ENCODE measurements at places on chromosomes 2 and 18.

- DNase-seq, result no peak
Measured at GRCh38 chr2:228613133-228613850, 431.8 kb upstream of the SPHKAP start.

GRCh38 chr2:74957886-74958273, 563 bp upstream of the POLE4 start:
- DNase-seq, result no peak

- no peak for DNase-seq
Measured at GRCh38 chr2:42954227-42954962, 162.0 kb upstream of the HAAO start.

DNA sequence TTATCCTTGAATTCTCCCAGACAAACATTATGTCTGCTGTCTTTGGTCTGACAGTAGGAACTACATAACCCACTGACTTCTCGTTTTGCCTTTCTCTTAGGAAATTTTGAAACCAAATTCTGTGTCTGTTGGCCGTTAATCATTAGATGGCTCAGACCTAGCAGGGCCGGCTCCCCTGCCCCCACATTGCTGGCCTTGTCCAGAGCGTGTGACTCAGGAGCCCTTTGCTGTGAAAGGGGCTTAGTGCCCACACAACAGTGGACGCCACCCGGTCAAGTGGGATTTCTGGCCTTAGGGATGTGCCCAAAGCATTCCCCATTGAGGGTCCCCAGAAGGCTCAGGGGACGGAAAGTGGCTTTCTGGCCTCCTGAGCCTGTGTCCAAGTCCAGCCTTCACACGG, 137.5 kb downstream of the CTIF start:
- no peak for DNase-seq

DNA sequence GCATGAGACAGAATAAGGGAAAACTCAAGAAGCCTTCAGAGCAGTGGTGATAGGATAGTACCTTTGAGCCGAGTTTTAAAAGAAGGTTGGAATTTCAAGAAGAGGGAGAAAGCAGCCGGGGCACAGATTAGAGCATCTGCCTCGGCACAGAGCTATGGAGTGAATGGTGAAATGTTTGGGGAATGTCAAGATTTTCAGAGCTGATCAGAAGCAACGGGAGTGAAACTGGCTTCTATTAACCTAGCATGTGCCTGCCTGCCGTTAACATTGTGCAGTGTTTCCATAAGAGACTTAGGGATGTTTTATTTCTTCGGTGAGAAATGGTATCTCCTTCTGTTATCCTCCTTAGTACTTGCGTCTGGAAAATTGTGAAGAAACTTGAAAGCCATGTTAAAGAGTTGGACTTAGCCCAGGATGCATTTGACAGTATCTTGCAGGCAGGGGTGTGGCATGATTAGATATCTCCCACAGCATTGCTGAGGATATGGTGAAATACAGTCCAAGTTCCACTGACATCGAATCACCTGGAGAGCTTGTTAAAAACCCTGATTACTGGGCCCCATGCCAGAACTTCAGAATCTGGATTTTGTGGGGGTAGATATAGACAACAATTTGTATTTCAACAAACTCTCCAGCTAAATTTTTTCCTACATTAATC, 96.8 kb upstream of the PPP1CB start:
- no peak for DNase-seq

DNA sequence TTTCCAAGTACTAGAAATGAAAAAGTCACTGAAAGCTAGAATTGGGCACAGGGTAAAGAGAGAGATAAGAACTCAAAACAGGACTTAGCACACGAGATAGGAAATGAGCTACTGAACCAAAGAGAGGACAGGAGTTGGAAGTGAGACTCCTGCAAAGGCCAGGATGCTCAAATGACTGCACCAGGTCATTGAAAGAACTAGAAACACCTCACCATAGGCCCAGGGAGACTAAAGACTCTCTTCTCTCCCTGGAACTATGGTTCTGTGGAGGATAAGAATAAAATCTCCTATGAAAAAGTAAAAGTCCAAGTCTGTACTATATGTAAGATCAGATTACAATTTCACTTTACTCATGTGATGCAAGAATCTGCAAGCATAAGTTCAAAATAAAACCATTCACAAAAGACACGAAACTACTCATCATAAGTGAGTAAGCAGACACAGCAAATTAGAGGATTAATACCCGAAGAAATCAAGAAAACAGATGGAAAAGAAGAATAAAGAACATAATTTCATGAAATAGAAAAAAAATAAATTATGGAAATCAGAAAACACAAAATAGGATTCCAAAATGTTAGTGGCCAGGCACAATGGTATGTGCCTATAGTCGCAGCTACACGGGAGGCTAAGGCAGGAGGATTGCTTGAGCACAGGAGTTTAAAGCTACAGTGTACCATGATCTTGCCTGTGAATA, 6.5 kb downstream of the NBAS start:
- no peak for DNase-seq

GRCh38 chr2:162613839-162614238, 224.7 kb downstream of the KCNH7 start:
- DNase-seq, result no peak

GRCh38 chr18:59005262-59005661, 134.4 kb upstream of the SEC11C start:
- no peak for DNase-seq

DNA sequence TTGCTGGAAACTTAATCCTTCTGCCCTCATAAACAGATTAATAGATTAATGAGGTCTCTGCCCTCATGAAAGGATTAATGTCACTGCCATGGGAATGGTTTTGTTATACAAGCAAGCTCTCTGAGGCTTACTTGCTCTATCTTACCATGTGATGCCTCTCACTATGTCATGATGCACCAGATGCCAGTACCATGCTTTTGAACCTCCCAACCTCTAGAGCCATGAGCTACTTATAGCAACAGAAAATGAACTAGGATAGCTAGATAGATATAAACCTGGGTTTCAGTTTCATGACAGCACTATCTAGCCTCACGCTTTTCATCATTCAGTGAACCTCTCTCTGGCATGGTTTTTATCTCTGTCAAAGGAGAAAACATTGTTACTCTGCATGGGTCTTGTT, 371.6 kb upstream of the LRP1B start:
- no peak for DNase-seq

GRCh38 chr2:38080346-38080745, 4.4 kb upstream of the CYP1B1 start:
- no peak for DNase-seq

DNA sequence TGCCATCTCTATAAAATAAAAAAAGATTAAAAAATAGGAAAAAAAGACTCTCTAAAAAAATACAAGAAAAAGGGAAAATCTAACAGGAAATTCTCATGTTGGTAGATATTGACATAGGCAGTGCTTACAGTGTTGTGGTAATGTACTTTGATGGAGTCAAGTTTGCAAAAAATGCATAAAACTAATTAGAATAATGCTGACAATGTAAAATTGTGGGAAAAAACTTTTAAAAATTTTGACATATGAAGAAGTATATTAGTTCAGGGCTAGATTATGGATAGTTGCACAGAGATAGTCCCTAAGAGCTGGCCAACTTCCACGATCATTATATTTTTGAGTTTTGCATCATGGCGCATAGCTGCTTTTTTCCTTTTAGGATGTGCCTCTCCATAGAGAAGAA, 72.7 kb downstream of the GBX2 start:
- DNase-seq, result no peak

DNA sequence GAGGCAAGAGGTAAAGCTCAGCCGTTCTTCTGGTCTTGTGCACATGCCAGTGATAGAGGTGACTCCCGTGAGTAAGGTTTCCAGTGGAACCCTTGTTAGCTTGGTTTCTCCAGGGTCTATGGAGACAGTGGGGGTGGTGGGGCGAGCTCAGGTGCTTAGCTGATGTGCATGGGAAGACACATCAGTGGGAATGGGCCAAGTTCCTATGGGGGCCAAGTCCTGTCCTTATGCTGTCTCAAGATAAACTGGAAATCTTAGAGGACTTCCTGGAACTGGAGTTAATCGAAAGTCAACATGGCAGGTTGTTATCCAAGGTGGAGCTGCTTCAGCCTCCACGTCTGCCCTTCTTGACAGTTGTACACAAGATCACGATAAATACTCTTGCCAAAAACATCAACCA, 130.1 kb upstream of the TMEM18 start:
- no peak for DNase-seq

- DNase-seq, result no peak
Measured at GRCh38 chr2:130957915-130958314, 121.2 kb downstream of the ARHGEF4 start.

GRCh38 chr2:10372203-10372861, 69.6 kb downstream of the HPCAL1 start:
- DNase-seq, result no peak

GRCh38 chr2:11870584-11870983, 124.2 kb downstream of the LPIN1 start:
- DNase-seq, result no peak

DNA sequence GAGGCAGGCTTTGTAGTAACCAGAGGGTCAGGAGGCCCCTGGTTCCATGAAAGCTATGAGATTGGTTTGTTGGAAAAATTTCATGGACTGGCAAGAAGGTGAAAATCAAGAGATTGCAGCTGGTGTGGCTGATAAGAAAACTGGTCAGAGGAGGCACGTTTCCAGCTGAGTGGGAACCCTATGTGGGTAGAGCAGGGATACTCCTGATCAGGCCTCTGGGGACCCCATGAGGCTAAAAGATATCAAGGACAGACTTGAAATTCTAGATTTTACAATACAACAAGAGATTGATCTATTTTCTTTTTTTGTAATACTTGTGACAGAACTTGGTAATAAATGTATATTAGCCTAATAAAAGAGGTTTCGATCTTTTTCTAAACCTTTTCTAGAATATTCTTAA, 1615.1 kb downstream of the DPP10 start:
- no peak for DNase-seq

DNA sequence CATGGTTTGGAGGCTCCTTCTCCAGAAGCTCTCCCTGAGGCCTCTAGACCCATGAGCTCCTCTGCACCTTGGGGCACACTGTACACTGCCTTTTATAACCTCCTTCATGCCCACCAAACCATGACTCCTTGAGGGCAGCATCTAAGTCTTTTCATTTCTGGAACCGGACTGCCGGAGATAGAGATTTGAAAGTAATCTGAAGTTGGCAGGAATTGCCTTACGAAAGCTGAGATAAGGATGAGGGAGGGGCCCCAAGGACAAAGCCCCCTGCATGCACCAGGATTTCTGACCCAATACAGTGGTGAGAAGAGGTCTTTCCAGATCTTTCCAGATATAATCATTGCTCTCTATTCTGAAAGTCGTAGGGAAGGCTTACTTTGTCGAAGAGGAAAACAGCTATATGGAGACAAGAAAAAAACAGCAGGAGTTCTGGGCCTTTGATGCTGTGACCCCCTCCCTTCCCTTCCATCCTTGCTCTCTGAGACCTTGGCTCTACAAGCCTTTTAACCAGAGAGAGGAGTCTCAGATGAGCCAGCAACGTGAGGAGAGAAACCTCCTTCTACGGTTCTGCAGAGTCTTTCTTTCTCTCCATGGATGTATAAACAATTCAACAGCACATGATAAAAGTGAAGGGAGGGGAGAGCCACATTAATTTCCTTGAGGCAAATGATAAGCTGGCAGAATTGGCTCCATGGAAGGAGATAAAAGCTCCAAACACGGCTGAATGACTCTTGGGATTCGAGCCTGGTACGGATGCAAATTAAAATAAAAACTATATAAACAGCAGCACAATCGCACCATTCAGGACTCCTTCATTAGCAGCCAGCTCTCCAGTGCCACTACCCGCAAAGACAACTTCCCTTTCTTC, 88.0 kb upstream of the RTN4 start:
- DNase-seq, result no peak
